ENCODE measurements at places on chromosomes 16 and 17.

- DNase-seq, result no peak
Measured at GRCh38 chr16:58656899-58657298, 27.3 kb upstream of the CNOT1 start.

GRCh38 chr17:8283356-8283755 is 5.1 kb upstream of the RANGRF start:
- DNase-seq, result no peak

GRCh38 chr16:82395212-82395611 is 225.2 kb upstream of the MPHOSPH6 start:
- no peak for DNase-seq

GRCh38 chr17:73064084-73064938 is 28.2 kb downstream of the SLC39A11 start:
- no peak for DNase-seq

DNA sequence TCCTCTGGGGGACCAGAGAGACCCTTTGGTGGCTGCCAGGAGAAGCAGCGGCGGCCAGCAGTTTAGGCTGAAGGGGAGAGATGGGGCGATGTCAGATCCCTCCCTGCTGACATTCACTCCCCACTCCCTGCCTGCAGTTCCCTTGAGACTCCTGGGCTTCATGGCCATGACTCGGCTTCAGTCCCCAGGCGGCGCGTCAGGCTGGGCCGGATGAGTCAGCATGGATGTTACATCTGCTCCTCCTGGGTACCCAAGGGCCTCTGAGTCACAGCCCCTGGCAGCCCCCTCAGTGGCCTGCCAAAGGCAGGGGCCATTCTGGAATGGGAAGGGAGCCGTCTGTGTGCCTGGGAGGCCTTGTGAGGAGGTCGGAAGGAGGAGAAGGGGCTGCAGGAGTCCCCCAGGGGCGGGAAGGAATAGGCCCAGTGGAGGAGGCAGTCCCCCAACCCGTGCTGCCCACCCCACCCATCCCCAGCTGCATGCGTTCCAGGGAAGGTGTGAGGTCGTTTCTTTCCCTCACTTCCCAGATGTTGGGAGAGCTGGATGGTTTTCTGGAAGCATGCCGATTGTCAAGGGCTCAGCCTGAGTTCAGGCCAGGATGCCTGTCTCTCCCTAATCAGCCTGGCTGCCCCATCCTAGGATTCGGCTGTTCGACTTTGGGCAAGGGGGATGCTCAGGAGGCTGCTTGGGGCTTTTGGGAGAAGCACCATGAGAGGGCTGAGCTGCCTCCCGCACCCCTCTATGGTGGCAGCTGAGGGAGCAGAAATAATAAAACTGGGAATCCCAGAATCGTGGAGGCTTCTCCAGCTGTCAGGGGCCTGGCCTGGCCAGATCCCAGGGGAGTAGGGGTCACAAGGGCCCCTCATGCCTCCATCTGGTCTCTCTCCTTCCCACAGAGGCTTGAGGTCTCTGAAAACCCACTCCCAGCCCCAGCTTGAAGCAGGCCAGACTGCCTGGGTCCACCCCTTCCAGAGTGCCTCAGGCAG is 9.7 kb downstream of the RHBDL3 start:
- DNase-seq, result peak; percentile 99

GRCh38 chr17:48561884-48562810 is 16.0 kb downstream of the HOXB4 start:
- DNase-seq, result no peak

DNA sequence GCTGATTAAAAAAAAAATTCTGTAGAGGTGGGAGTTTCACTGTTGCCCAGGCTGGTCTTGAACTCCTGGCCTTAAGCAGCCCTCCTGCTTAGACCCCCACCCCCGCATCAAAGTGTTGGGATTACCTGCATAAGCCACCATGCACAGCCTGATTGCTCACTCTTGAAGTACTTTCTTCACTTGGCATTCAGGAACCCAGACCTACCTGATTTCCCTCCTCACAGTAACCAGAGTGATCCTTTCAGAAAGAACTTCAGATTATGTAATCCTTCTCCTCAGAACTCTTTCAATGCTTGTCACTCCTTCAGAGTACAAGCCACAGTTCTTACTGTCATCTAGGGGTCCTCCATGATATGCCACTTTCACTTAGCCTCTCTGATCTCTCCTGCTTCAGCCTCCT is 1.4 kb downstream of the EFCAB13 start:
- DNase-seq, result no peak

- DNase-seq, result no peak
Measured at GRCh38 chr17:45718791-45719190, 65.3 kb upstream of the CRHR1 start.

- DNase-seq, result no peak
Measured at GRCh38 chr17:61385577-61386236, 13.9 kb upstream of the TBX2 start.

DNA sequence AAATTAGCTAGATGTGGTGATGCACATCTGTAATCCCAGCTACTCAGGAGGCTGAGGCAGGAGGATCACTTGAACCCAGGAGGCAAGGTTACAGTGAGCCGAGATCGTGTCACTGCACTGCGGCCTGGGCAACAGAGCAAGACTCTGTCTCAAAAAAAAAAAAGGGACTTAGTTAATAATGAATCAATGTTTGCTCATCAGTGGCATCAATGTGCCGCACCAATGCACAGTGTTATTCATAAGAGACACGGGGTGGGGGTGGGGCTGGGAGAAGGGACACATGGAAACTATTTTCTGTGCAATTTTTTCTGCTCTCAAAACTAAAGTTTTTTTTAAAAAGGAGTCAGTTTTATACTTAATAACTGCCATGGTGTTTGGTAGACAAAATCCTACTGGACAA is 6.8 kb upstream of the ATP2C2 start:
- DNase-seq, result no peak

DNA sequence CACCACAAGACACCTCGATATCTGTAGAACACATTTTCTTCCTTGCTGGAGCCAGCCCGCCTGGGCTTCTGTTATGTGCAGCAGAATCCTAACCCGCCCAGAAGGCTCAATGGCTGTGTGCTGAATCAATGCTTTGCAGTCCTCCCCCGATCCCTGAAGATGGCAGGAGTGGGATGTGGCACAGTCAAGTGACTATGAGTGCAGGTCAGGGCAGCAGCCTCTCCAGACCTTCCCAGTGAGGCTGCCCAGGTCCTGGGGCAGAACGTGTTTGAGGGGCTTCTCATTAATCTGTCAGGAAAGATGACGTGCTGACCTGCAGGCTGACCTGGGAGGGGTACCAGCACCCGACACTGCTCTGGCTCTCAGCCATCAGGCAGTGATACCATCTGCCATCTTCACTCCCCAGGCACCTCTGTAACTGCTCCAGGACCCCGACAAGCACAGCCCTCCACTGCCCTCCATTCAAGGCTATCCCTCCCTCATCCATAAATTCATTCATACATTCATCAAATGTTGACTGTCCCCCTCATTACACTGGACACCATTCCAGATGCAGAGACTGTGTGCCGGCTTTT is 35.2 kb downstream of the LRRC75A start:
- DNase-seq, result no peak

- peak; percentile 61 for DNase-seq
Measured at GRCh38 chr17:82528484-82529265, 9.1 kb downstream of the FOXK2 start.

GRCh38 chr17:31724619-31725018 is 134.4 kb downstream of the COPRS start:
- DNase-seq, result no peak

GRCh38 chr16:72068930-72069329 is 5.9 kb downstream of the HPR start:
- DNase-seq, result no peak

GRCh38 chr17:19338031-19338990 is 24.2 kb downstream of the B9D1 start:
- DNase-seq, result no peak

- no peak for DNase-seq
Measured at GRCh38 chr16:73426433-73427160, 378.7 kb upstream of the ZFHX3 start.

- DNase-seq, result no peak
Measured at GRCh38 chr17:27259356-27259755, 34.6 kb upstream of the WSB1 start.

DNA sequence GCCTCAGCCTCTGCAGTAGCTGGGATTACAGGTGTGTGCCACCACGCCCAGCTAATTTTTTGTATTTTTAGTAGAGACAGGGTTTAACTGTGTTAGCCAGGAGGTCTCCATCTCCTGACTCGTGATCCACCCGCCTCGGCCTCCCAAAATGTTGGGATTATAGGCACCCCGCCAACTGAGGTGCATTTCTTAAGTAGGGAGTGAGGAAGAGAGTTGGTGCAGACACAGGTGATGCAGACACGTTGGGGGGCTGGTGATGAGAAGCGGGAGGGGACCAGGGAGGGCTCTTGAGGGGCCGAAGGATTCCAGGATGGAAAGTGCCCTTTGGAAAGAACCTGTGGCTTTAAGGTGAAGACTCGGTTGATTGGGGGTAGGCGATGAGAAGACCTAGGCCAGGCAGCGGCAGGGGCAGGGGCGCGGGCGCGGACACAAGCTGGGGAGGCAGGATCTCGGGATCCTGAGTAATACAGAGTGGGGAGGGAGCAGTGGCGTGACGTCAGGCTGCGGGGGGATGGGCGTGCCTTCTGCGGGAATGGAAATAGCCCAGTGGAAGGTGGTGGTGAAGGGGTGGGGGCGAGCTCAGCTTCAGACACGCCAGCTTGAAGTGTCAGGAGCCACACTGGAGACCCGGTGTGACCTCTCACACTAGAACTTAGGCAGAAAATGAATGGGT is 2.5 kb upstream of the ATP6V0C start:
- DNase-seq, result no peak

GRCh38 chr16:89393738-89394406 is 96.5 kb downstream of the ANKRD11 start:
- DNase-seq, result no peak

DNA sequence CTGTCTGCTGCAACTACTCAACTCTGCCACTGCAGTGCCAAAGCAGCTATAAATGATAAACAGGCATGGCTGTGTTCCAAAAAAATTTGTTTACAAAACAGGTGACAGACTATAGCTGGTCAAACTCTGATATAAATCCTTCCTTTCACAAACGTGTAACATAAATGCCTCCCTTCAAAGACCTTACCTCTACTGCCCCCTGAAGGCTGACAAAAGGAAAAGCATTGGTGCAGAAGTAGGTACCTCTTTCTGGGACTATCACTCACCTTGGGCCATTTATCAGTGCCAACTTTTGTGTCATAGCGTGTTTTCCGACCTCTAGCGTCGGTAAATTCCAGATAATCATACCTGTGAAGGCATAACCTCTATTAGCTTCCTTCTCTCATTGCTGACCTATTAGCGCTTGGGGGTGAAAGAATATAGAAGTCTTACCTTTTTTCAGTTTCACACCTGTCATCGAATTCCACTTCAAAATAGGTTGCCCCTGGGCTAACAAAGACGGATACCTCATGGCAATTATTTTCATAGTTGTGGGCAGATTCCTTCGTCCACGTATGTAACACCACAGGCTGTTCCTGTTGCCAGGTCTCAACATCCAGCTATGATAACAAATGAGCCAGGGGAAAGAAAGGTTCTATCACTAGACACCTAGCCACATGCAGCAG is 67.9 kb downstream of the ZZEF1 start:
- peak; percentile 34 for DNase-seq
